ENCODE measurements at places on chromosomes 7 and 10.

GRCh38 chr7:134422008-134422407 lies 36.9 kb downstream of the AKR1B1 start:
- no peak for DNase-seq

GRCh38 chr10:79555354-79556309 lies 4.6 kb downstream of the SFTPA2 start:
- no peak for DNase-seq

GRCh38 chr7:71625545-71625944 lies 493.6 kb downstream of the GALNT17 start:
- DNase-seq = no peak

DNA sequence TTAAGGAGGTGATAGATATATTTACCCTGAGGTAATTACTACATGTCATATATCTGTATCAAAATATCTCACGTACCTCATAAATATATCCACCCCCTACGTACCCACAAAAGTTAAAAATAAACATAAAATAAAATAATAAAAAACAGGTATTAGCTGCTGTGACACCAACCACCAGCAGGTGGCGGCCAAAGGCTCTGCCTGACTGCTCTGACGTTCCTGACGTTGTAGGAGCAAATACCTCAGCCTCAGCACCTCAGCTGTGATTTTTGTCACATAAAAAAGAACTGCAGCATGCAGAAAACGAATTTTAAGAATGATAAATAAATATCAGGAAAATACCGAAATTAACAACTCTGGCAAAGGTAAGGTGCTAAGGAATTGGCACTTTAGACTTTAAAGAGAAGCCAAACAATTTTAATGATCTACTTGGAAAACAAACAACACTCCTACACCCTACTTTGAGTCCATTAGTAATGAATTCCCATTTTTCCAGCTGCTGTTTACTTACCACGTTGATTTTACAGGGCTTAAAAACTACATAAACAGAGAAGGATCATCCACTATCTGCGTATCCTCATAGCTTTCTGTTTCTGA lies 125.4 kb upstream of the TARP start:
- peak; percentile 50 for DNase-seq

DNA sequence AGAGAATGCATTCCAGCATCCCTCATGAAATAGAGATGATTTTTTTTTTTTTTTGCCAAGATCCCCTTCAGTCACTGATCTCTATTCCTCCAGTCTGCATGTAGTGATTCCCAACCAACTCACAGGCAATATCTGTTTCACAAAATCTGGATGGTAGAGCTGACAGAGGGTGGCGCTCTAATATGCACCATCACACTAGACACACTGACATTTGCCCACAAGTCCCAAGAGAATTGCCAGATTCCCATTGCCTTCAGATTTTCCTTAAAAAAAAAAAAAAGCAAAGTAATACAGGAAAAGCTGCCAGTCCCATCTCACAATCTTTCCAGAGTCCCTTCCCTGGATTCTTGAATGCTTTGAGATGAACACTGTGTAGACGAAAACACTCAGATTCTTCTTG lies 301.0 kb downstream of the SORCS1 start:
- no peak for DNase-seq

All from CD4-positive, alpha-beta T cell treated with Interleukin-6 at 100 ng/mL for 8 hours (primary cell).